Activated CD4-positive, alpha-beta T cell treated with anti-CD3 and anti-CD28 coated beads, Interleukin-2, amount 10 ng/mL, durations not matched to agents 24 days and 14 days (primary cell): ENCODE measurements at places on chromosomes 2 and 18. TPM values are rescaled to one million over a fixed set of nuclear protein-coding genes. Genes with fewer than 3 reads are reported as not detected.

ARMC9 gene
- total RNA-seq, result 5.9 and 6.4 TPM in 2 replicates

ONECUT2 gene
- total RNA-seq, result not detected in 2 replicates

CYBRD1 gene
- total RNA-seq, result 4.7 and 5.1 TPM in 2 replicates

EDAR gene
- 0.56 and 0.62 TPM in 2 replicates for total RNA-seq

SPEG gene
- 0.07 TPM in 1 of 2 replicates, not detected in the other for total RNA-seq

STAT4 gene
- total RNA-seq, result 47.9 and 50.8 TPM in 2 replicates

DNA sequence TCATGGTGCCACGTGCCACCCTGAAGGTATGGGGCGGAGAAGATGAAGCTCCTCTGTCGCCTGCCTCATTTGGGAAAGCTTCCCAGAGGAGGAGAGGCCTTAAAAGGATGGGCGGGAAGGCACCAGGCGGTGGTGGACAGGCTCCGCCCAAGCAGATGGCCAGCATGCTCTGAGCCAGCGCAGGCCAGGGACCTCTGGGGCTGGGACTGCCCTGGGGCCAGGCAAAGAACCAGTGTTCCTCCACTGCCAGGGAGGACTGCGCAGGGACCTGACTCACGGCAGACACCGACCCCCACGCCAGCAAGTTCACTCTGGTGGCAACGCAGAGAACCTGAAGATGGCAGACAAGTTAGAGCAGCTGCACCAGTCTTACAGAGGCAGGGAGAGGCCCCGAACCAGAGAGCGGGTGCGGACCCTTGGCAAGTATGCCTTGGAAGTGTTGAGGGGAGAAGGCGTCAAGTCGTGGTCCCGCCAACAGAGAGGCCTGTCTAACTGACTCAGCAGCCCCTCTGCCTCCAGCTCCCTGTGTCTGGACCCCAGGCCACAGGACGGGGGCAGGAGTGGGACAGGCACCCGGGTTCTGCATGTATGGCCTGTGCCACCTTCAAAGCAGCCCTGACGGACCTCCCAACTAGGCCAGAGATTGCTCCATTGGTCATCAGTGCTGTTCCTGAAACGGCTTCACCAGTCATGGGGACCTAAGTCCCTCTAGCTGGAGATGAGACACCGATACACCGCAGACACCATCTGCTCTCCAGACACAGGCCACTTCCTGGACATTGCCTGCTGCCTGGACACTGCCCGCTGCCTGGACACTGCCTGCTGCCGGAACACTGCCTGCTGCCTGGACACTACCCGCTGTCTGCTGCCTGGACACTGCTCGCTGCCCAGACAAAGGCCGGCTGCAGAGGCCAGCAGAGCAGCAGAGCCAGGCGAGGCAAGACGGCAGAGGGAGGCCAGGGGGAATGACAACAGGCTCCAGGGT, 124.7 kb downstream of the HDAC4 start:
- H3K36me3 ChIP-seq, result peaks cover 12% of the 10 kb centered on the region
- peak overlapping the region; percentile 87 for H3K27ac ChIP-seq
- H3K4me1 ChIP-seq, result peaks cover 66% of the 10 kb centered on the region
- no peak for DNase-seq
- H3K27me3 ChIP-seq, result peaks cover 7% of the 10 kb centered on the region

- no peaks in the 10 kb centered on the region for H3K4me1 ChIP-seq
- no peaks in the 10 kb centered on the region for H3K36me3 ChIP-seq
- H3K27me3 ChIP-seq, result peaks cover 16% of the 10 kb centered on the region
- no peak for DNase-seq
- H3K27ac ChIP-seq, result no peak overlapping the region
These were observed 48.2 kb downstream of the RPL37A start for GRCh38 chr2:216546641-216547403.

- H3K4me1 ChIP-seq, result peaks cover 16% of the 10 kb centered on the region
- H3K4me3 ChIP-seq, result no peak overlapping the region
- no peaks in the 10 kb centered on the region for H3K27me3 ChIP-seq
- no peak for DNase-seq
- no peaks in the 10 kb centered on the region for H3K36me3 ChIP-seq
These were observed 48.3 kb upstream of the NRP2 start for GRCh38 chr2:205633994-205634393.

DNA sequence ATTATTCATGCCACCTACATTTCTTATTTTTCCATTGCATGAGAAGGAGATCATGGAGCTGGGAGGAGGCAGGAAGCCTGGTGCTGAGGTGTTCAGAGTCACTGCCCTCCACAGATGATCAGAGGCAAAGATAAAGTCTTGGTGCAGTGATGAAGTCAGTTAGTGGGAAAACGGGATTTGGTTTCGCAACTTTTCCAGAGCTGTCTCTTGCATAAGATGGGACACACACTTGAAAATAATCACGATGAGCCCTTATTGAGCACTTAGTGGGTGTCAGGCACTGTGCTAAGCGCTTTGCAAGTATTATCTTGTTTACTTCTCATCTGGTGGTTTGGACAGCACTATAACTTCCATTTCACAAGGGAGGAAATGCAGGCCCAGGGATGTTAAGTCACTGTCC, 222.1 kb upstream of the SMAD2 start:
- no peak overlapping the region for H3K4me3 ChIP-seq
- no peaks in the 10 kb centered on the region for H3K4me1 ChIP-seq
- H3K36me3 ChIP-seq, result no peaks in the 10 kb centered on the region
- H3K27ac ChIP-seq, result no peak overlapping the region

GRCh38 chr2:114534116-114535084, 92.0 kb downstream of the DPP10 start:
- H3K27me3 ChIP-seq, result no peaks in the 10 kb centered on the region
- H3K27ac ChIP-seq, result no peak overlapping the region
- DNase-seq, result no peak

DNA sequence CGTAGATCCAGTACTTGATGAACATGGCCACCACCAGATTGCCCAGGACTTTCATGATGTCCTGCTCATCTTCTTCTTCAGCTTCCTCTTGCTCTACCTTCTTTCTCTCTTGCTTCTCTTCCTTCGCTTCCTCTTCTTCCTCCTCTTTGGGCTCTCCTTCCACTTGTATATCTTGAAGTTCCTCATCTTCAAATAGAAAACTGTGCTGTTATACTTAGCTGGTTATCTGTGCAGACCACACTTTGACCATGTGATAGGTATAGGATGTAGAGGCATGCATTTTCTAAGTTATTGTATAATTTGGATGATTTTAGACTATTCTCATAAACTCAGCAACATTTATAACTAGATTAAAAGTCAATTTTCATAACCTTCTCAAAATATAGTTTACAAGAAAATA, 263.4 kb downstream of the NAPG start:
- H3K36me3 ChIP-seq, result no peaks in the 10 kb centered on the region
- DNase-seq, result no peak
- peaks cover 5% of the 10 kb centered on the region for H3K4me1 ChIP-seq
- H3K27ac ChIP-seq, result no peak overlapping the region
- H3K27me3 ChIP-seq, result peaks cover 49% of the 10 kb centered on the region

DNA sequence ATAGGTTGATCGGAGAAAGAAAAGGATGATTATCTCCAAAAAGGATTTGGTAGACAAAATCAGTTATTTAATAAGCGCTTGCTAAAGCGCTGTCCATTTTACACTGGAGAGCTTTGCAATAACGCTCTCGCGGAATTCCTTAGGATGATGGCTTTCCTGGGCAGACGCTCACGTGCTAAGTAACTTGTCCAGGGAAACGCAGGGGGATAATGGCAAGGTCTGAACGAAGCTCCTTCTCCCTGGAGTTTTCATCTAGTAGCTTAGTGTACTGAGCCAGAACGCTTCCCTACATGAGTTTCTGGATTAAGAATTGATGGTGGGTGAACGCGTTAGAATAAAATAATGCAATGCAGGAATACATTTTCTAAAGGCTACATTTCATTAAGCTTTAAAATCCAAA, 739.5 kb upstream of the SALL3 start:
- no peaks in the 10 kb centered on the region for H3K4me1 ChIP-seq
- DNase-seq, result peak; percentile 28
- H3K36me3 ChIP-seq, result peaks cover 3% of the 10 kb centered on the region
- no peak overlapping the region for H3K27ac ChIP-seq
- no peaks in the 10 kb centered on the region for H3K27me3 ChIP-seq

DNA sequence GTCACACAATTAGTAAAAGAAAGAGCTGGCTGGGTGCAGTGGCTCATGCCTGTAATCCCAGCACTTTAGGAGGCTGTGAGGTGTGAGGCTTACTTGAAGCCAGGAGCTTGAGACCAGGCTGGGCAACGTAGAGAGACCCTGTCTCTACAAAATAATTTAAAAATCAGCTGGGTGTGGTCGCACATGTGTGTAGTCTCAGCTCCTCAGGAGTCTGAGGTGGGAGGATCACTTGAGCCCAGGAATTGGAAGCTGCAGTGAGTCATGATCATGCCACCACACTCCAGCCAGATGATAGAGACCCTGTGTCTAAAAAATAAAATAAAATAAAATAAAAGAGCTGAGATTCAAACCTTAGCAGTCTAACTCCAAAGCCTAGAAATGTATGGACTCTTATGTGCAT, 39.0 kb upstream of the NEDD4L start:
- H3K36me3 ChIP-seq, result no peaks in the 10 kb centered on the region
- no peaks in the 10 kb centered on the region for H3K4me1 ChIP-seq
- no peak for DNase-seq
- no peak overlapping the region for H3K4me3 ChIP-seq

GRCh38 chr2:150778828-150779227, 291.4 kb upstream of the RND3 start:
- no peak overlapping the region for H3K27ac ChIP-seq
- H3K36me3 ChIP-seq, result no peaks in the 10 kb centered on the region
- H3K27me3 ChIP-seq, result peaks cover 2% of the 10 kb centered on the region
- H3K4me3 ChIP-seq, result no peak overlapping the region
- H3K4me1 ChIP-seq, result no peaks in the 10 kb centered on the region

- DNase-seq, result no peak
- no peaks in the 10 kb centered on the region for H3K4me1 ChIP-seq
- H3K27ac ChIP-seq, result no peak overlapping the region
- no peak overlapping the region for H3K4me3 ChIP-seq
These were observed 44.1 kb downstream of the ZNF385B start for GRCh38 chr2:179817181-179817841.
